Pons (tissue), 1 donor: ENCODE measurements at places on chromosomes 13 and 19.

- DNase-seq = no peak
These were observed 564.3 kb downstream of the SLITRK5 start for GRCh38 chr13:88235441-88235840.

DNA sequence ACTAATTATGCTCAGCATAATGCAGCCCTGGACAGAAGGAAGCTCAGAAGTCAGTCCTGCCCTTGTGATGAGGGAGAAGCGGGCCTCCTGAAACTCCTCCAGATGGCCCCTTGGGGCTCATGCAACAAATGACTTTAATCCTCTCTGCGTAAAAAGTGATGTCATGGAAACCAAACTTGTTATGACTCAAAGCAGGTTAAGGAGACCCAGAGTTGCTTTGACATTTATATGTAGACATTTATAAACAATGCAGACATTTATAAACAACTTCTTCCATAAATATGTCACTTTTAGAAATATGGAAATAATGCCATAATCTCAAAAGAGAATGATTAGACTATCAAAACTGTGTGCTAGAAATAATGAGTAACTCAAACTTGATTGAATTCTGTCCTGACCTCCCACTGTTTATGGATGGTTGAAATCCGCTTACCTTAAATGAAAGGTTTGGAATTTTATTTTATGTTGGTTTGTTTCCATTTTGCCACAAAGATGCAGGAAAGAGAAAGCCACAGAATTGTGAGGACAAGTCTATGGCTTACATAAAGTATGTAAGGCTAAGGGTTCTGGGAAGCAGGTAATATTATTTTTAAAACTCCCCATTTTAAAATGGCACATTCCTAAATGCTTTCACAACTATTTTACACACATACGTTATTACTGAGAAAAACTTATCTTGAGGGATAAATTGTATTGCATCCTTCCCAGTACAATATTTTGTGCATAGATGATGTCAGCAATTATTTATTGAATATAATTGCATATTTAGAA lies 73.7 kb downstream of the CYSLTR2 start:
- DNase-seq = no peak

DNA sequence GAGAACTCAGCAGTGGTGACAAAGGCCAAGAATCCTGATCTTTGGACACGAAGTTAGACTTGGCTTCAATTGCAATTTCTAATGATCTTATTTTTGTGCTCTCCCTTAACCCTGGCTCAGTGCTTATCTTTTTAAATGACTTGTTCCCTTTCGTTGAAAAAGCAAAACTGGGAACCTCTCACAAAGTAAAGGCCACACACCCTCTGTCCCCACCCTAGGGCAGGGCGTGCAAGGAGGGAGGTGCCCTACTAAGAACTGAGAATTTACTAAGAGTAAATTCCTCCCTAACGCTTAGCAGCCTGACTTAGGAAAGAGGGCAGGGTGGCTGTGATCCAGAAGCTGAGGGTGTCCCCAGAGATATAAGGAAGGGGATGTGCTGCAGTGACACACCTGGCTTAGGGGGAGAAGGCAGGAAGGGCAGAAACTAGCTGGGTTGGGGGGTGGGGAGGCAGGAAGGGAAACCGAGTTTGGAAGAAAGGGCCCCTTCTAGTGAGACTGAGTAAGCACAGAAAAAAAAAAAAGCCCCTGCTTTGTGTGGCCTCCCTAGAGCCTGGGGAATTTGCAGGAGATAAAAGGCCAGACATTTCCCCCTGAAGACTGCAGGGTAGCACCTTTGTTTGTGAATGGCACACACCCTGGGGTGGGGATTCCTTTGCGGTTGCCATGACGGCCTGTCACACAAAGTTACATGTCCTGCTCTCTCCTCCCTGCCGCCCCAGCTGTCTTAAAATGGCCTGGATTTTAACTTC lies 435.1 kb downstream of the EFNB2 start:
- DNase-seq = no peak

- peak; percentile 10 for DNase-seq
These were observed 338.6 kb downstream of the KCNRG start for GRCh38 chr13:50353651-50354415.

DNA sequence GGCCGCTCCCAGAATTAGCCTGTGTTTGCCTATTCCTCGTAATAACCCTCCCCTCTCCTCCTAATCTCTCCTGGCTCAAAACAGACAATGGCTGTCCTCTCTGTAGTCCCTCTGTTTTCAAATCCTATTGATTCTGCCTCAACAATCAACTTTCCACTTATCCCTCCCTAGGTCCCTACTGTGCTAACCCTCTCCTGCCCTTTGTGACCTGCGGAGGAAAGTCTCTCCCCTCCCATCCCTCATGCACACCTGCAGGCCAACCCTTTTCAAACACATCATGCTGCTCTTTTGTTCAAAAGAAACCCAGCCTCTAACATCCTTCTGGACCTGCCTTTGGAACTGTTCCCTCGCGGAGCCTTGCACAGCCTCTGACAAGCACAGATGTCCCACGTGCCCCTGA lies 37.3 kb downstream of the CILP2 start:
- DNase-seq = no peak

DNA sequence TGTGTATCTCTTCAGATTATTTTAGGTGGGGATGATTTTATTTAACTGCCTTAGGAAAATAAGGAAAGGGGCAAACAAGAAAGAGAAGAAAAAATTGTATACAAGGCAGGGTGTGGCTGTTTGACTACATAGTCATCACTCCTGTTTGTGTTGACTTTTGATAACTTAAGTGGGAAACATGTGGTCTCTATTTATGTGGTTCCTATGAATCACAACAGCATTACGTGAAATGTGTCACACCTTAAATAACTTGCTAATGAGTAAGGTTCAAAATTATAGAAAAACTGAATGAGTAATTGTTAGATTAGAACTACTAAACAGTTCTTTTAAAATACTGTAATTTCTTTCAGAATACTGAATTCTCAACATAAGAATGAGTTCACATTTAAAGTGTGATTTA lies 69.3 kb downstream of the LMO7 start:
- DNase-seq = no peak

- no peak for DNase-seq
These were observed 11.5 kb downstream of the SYT3 start for GRCh38 chr19:50628146-50628545.

- DNase-seq = no peak
These were observed 505.3 kb downstream of the COG6 start for GRCh38 chr13:40160618-40161350.

- no peak for DNase-seq
These were observed 730 bp upstream of the ABCC4 start for GRCh38 chr13:95301968-95302393.

DNA sequence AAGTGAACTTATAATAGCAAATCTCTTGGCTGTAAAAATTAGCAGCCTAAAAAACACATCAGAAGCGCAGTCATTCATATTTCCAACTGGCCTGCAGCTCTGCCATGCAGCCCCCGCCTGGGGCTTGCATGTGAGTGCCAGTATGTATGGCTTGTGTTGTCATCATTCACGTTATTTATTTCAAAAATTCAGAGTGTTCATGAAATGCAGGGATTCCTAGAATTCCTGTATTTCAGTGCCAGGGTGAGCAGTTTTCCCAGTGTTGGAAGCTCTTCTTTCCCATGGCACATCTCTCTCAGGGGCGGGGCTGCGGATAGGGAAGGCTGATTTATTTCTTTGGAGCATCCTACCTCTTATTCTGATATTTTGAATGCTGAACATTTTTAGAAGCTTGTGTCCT lies 234.6 kb downstream of the FGF9 start:
- DNase-seq = no peak

GRCh38 chr13:71278512-71278911 lies 588.5 kb downstream of the DACH1 start:
- no peak for DNase-seq

GRCh38 chr13:77502104-77502720 lies 33.3 kb upstream of the SCEL start:
- DNase-seq = no peak

GRCh38 chr13:40770609-40770933 lies 419 bp downstream of the MRPS31 start:
- DNase-seq = peak; percentile 16

DNA sequence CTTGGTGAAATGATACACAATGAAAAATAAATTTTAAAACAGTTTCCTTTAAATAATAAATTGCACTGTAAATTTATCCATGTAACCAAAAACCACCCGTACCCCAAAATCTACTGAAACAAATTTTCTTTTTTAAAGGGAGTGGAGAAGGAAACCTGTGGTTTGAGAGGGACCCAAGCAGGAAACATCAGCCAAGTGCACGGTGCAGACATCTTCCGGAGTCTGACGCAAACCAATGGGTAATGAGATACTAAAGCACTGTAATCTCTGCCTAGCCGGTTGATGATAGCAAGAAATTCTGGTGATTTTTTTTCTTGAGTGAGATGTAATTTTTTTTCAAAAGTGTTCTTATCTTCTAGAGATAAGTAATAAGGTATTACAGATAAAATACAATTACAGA lies 115.4 kb downstream of the ABCC4 start:
- DNase-seq = peak; percentile 60

GRCh38 chr19:40691421-40692211 lies 1.2 kb upstream of the NUMBL start:
- DNase-seq = no peak

DNA sequence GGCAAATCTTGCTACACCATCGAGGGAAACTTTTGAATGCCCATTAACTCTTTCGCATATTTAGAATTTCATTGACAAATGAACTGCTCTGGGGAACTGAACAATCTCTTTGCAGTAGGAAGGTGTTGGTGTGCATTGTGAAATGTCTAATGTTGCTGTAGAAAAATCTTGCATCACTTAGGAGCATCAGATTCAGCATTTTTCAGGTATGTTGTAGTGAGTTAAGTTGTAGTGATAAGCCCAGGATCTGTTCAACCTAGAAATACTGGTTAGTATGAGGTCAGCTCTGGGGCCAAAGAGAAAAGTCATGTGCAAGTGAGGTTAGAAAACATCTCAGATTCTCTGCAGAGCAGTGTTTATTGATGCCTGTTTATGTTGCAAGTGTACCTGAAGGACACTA lies 4.1 kb downstream of the FRY start:
- no peak for DNase-seq

DNA sequence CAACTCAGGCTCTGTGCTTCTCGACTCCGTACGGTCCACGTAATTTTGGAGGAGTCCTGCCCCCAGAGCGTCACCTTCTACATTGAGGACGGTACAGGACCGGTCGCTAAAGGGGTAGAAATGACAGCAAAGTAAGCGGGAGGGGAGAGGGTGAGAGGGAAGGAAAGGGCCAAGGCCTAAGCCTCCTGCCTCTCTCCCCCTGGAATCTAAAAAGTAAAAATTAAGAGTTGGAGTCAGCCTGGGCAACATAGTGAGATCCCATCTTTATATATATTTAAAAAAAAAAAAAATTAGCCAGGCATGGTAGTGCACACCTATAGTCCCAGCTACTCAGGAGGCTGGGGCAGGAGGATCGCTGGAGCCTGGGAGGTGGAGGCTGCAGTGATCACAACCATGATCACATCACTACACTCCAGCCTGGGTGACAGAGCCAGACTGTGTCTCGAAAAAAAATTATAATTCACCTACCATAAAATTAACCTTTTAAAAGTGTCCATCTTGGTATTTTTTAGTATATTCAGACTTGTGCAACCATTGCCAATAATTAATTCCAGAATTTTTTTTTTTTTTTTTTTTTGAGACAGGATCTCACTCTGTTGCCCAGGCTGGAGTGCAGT lies 12.6 kb downstream of the SLC1A5 start:
- no peak for DNase-seq

DNA sequence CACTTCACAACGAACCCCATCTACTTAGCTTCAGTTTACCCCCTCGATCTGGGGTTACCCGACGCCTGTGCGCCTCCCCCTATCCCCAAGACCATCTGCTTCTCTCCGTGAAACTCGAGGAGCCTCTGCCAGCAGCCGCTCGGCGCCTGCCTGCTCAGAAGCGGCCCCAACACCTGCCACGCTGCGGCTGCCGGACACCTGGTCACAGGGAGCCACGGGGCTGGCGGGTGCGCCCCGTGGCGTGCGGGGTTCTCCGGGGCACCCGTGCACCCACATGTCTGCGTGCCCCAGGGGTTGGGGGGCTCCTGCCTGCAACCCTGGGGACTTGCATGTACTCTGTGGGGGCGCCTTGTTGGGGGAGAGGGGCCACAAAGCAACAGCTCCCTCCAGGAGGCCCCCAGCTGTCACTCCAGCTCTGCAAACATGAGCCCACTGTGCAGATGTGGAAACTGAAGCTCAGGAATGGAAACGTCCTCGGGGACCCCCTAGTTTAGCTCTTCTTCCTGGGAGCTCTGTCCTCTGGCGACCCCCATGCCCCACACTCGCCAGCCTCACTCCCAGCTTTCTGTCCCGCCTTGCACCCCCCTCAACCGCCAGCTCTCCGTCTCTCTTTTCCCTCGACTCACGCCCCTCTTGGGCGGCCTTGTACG lies 7.0 kb upstream of the SEMA6B start:
- DNase-seq = no peak

- DNase-seq = no peak
These were observed 63.0 kb downstream of the TBC1D4 start for GRCh38 chr13:75418997-75419396.

- no peak for DNase-seq
These were observed 1.7 kb upstream of the MUC16 start for GRCh38 chr19:9011875-9012274.

GRCh38 chr13:76720821-76721220 lies 165.4 kb downstream of the KCTD12 start:
- DNase-seq = no peak

DNA sequence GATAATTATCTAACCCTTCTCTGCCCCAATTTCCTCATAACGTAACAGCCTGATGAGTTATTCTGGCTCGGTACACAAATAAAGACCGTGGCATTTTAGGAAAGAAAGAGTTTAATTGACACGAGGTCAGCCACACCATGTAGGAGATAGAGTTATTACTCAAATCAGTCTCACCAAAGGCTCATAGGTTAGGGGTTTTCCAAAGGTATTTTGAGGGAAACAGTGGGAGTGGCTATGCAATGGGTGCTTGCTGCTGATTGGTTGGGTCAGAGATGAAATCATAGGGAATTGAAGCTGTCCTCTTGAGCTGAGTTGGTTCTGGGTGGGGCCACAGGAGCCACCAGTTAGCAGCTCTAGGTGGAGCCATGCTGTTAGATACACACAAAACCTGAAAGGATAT lies 137.5 kb downstream of the FREM2 start:
- no peak for DNase-seq

DNA sequence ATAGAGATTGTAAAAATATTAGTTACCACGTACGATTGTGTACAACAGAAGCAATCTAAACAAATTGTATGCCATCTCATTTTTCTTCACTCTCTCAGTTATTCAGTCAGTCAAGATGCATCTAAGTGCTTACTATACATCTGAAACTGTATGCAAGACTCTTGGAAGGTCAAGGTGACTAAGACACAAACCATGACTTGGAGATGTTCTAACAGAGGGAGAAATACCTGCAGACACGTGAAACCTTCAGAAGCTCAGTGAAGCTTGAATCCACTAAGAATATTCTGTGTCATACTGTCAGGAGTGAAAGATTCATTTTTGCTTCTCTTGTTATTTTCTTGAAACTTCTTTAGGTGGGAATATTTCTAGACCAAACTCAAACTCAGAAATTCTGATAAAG lies 365.4 kb downstream of the ITGBL1 start:
- no peak for DNase-seq

GRCh38 chr19:5134691-5135090 lies 165.8 kb downstream of the KDM4B start:
- DNase-seq = no peak
